ENCODE measurements at places on chromosomes 11 and 22. TPM values are rescaled to one million over a fixed set of nuclear protein-coding genes. Genes with fewer than 3 reads are reported as not detected.

Gene PRSS23
- total RNA-seq: 109 TPM

Gene SLC37A2
- total RNA-seq: 11.8 TPM

Gene PKDREJ
- total RNA-seq: 0.15 TPM

Gene HORMAD2
- not detected for total RNA-seq

Gene ANKK1
- total RNA-seq: 0.57 TPM

Gene NLRP6
- total RNA-seq: 0.88 TPM

Gene HBB
- total RNA-seq: 649 TPM

Gene C11orf65
- total RNA-seq: not detected

Gene HEPACAM
- total RNA-seq: 0.10 TPM

Gene SHANK2
- total RNA-seq: 0.93 TPM

DNA sequence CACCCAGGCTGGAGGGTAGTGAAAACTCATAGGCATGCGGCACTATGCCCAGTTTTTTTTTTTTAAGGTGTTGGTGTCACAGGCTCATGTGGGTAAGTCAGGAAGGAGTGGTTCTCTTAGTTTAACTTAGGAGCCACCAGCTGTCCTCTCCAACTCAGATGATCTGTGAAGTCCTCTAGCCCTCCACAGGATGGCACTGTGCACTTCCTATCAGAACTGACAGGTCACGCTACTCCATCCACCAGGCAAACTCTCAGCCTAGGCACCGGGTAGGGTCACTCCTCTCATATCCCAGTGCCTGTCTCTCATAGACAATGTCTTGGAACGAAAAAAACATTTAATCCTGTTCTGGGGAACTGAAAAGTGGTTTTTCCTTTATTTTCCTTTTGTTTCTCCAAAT lies 16.5 kb downstream of the NAP1L4 start:
- no peak overlapping the region for H3K4me3 ChIP-seq
- DNase-seq: no peak
- H3K27ac ChIP-seq: no peak overlapping the region

- H3K4me3 ChIP-seq: no peak overlapping the region
- H3K36me3 ChIP-seq: no peaks in the 10 kb centered on the region
- H3K27me3 ChIP-seq: no peaks in the 10 kb centered on the region
- DNase-seq: no peak
These were observed 15.0 kb downstream of the OR8A1 start for GRCh38 chr11:124584681-124585372.

DNA sequence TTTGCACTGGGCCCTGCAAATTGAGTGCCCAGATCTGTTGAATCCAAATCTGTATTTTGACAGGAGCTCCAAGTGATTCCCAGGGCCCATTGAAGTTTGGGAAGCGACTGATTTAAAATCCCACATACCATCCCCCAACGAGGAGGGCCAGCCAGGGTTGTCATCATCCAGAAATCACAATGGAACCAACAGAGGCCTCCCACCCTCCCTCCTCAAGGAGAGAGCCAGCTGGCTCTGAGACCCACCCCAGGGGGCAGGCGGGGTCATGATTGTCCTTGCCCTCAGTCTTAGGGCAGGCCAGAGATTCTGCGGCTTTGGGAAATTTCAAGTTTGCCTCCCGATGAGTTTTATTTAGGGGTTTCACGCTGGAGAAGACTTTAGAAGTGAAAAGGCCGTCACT lies 358.2 kb downstream of the MN1 start:
- no peaks in the 10 kb centered on the region for H3K36me3 ChIP-seq
- H3K27me3 ChIP-seq: no peaks in the 10 kb centered on the region
- no peak for DNase-seq
- H3K27ac ChIP-seq: no peak overlapping the region
- H3K4me1 ChIP-seq: no peaks in the 10 kb centered on the region
- H3K4me3 ChIP-seq: no peak overlapping the region

DNA sequence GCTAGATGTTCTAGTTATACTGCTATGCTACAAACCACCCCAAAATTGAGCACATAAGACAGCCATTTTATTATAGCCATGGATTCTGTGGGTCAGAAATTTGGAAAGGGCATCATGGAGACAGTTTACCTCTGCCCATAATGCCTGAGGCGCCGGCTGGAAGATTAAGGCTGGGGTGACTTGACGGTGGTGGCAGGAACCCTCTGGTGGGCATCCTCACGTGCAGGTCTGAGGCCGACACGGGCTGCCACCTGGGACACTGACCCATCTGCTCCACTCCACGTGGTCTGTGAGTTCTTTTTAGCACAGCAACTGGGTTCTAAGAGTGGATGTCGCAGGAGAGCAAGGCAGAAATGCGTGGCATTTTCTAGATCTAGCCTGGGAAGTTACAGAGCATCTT lies 40.0 kb upstream of the PRDM11 start:
- H3K27ac ChIP-seq: no peak overlapping the region
- H3K4me3 ChIP-seq: no peak overlapping the region
- H3K27me3 ChIP-seq: no peaks in the 10 kb centered on the region
- no peaks in the 10 kb centered on the region for H3K4me1 ChIP-seq
- no peaks in the 10 kb centered on the region for H3K36me3 ChIP-seq
- DNase-seq: no peak

GRCh38 chr11:35610631-35611030 lies 7.6 kb upstream of the FJX1 start:
- no peaks in the 10 kb centered on the region for H3K36me3 ChIP-seq
- H3K4me1 ChIP-seq: no peaks in the 10 kb centered on the region
- no peak overlapping the region for H3K4me3 ChIP-seq
- no peak for DNase-seq

- H3K4me3 ChIP-seq: no peak overlapping the region
- no peaks in the 10 kb centered on the region for H3K4me1 ChIP-seq
- no peak for DNase-seq
- no peaks in the 10 kb centered on the region for H3K27me3 ChIP-seq
- no peaks in the 10 kb centered on the region for H3K36me3 ChIP-seq
These were observed 81.6 kb upstream of the SEPTIN5 start for GRCh38 chr22:19632668-19633148.

DNA sequence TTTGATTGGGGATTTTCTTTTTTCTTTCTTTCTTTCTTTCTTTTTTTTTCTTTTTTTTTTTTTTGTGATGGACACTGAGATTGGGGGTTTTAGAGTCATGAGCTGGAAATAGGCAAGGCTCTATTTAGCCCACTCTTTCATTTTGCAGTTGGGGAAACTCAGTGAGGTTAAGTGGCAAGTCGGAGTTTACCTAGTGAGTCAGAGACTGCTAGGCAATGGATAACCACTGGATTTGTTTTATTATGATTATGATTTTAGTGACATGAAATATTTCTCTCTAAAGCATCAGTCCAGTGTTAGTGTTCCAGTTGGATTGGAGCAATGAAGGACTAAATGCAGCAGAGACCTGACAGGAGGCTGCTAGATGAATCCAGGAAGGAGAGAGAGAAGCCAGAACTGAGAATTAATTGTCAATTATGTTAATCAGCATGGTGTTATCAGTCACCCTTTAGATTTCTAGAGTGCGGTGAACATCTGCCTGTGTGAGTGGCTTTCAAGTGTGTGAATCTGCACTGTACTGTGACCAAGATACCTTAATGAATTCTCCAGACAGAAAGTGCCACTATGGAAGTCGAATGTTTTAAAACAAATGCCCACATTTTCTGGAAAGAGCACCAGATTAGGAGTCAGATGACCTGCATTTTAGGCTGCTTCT lies 10.9 kb downstream of the BMAL1 start:
- no peak for DNase-seq
- no peak overlapping the region for H3K4me3 ChIP-seq
- no peaks in the 10 kb centered on the region for H3K36me3 ChIP-seq
- no peak overlapping the region for H3K27ac ChIP-seq
- peaks cover 3% of the 10 kb centered on the region for H3K4me1 ChIP-seq
- H3K27me3 ChIP-seq: no peaks in the 10 kb centered on the region

DNA sequence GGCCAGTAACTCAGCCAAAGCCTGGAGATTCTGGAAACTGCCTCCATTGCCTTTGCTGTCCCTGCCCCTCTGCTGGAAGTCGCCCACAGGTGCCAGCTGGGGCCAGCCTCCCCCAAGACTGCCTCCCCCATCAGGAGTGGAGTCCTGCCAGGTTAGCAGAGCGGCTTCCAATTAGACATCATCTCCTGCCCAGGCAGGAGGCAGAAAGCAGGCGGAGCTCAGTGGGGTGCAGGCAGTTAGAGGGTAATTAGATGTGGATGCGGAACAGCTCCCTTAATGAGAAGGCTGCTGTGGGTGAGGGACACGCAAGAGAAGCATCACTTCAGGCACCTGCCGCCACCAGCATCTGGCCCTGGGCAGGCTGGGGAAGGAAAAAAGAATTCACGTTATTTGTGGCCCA lies 90.9 kb upstream of the TP53I11 start:
- H3K4me3 ChIP-seq: no peak overlapping the region
- peaks cover 2% of the 10 kb centered on the region for H3K4me1 ChIP-seq
- H3K27ac ChIP-seq: no peak overlapping the region
- no peaks in the 10 kb centered on the region for H3K27me3 ChIP-seq
- DNase-seq: no peak
- no peaks in the 10 kb centered on the region for H3K36me3 ChIP-seq

GRCh38 chr22:23282089-23282501 lies 101.8 kb downstream of the BCR start:
- H3K4me1 ChIP-seq: no peaks in the 10 kb centered on the region
- H3K27ac ChIP-seq: no peak overlapping the region
- no peak overlapping the region for H3K4me3 ChIP-seq
- peak; percentile 95 for DNase-seq
- no peaks in the 10 kb centered on the region for H3K27me3 ChIP-seq

GRCh38 chr22:30291058-30291892 lies 2.0 kb upstream of the CASTOR1 start:
- no peak overlapping the region for H3K4me3 ChIP-seq
- H3K27me3 ChIP-seq: no peaks in the 10 kb centered on the region
- H3K4me1 ChIP-seq: no peaks in the 10 kb centered on the region
- no peaks in the 10 kb centered on the region for H3K36me3 ChIP-seq

DNA sequence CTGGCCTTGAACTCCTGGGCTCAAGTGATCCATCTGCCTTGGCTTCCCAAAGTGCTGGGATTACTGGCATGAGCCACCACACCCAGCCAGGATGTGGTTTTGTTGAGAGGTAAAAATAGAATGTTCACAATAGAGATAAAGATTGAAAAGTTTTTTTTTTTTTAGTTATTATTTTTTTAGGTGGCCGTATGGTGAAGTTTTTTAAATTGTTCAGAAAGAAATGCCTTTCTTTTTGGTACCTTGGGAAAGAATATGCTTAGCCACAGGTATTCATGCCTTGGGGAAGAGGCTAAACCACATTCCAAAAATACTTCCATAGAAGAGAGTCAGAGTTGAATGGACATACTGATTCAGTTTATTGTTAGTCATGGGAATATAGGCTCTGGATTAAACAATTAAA lies 143.4 kb downstream of the C11orf91 start:
- no peak for DNase-seq
- H3K4me1 ChIP-seq: no peaks in the 10 kb centered on the region
- no peaks in the 10 kb centered on the region for H3K27me3 ChIP-seq
- no peak overlapping the region for H3K4me3 ChIP-seq

- no peaks in the 10 kb centered on the region for H3K36me3 ChIP-seq
- H3K4me1 ChIP-seq: no peaks in the 10 kb centered on the region
- DNase-seq: no peak
- no peak overlapping the region for H3K4me3 ChIP-seq
- H3K27me3 ChIP-seq: no peaks in the 10 kb centered on the region
These were observed 84.0 kb upstream of the SHANK2 start for GRCh38 chr11:71336176-71336995.

- no peaks in the 10 kb centered on the region for H3K27me3 ChIP-seq
- peak overlapping the region; percentile 70 for H3K27ac ChIP-seq
- DNase-seq: no peak
These were observed 28.2 kb downstream of the DKK3 start for GRCh38 chr11:11980200-11980599.

GRCh38 chr22:31295360-31295759 lies 3.1 kb upstream of the PIK3IP1 start:
- H3K4me1 ChIP-seq: peaks cover 5% of the 10 kb centered on the region
- no peak for DNase-seq
- H3K4me3 ChIP-seq: no peak overlapping the region
- no peaks in the 10 kb centered on the region for H3K36me3 ChIP-seq
- H3K27me3 ChIP-seq: no peaks in the 10 kb centered on the region

DNA sequence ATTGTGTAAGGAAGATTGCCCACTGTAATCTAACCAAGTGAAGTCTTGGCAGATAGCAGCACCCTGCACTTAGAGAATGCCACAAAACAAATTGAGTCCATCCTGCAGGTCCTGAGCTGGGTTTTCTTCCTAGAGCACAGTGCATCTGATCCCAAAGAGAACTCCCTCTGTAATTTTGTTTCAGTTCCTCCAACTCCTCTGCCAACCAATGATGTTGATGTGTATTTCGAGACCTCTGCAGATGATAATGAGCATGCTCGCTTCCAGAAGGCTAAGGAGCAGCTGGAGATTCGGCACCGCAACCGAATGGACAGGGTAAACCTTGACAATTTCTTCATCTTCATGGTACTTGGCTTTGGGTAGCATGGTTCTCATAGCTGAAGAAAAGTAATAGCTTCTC lies 33.1 kb upstream of the ST14 start:
- no peak for DNase-seq
- no peaks in the 10 kb centered on the region for H3K4me1 ChIP-seq
- H3K36me3 ChIP-seq: peaks cover 21% of the 10 kb centered on the region
- no peak overlapping the region for H3K4me3 ChIP-seq
- no peak overlapping the region for H3K27ac ChIP-seq

GRCh38 chr11:120744016-120744994 lies 232.8 kb downstream of the GRIK4 start:
- H3K36me3 ChIP-seq: no peaks in the 10 kb centered on the region
- no peak overlapping the region for H3K27ac ChIP-seq
- DNase-seq: no peak

DNA sequence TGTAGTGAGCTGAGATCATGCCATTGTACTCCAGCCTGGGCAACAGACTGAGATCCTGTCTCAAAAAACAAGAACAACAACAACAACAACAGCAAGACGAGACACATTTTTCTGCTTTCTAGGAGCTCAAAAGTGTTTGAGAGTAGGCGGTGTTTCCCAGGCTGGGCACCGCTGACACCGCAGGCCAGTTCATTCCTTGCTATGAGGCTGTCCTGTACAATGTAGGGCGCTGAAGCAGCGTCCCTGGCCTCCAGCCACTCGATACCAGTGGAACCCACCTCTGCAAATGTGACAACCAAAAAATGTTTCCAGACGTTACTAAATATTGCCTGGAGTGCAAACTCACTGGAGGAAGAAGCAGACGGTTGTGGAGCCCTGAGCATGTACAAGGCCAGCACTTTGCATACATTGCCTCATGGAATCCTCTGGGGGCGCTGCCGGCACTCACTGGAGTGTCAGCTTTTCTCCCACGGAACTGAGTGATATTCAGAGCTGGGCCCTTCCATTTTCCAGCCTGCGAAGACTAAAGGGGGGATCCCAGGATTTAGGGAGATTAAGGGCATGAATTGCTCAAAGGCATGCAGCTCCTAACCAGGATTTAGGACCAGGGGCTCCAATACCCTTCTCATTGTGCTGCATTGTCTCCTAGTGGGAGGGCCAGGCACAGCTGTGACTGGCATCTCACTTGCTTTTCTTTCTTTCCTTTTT lies 5.8 kb upstream of the MIEF1 start:
- no peak overlapping the region for H3K27ac ChIP-seq
- H3K27me3 ChIP-seq: no peaks in the 10 kb centered on the region
- H3K4me1 ChIP-seq: no peaks in the 10 kb centered on the region
- no peak overlapping the region for H3K4me3 ChIP-seq

All from aorta (tissue), 5 donors.